ENCODE measurements at places on chromosomes 11 and 22.

DNA sequence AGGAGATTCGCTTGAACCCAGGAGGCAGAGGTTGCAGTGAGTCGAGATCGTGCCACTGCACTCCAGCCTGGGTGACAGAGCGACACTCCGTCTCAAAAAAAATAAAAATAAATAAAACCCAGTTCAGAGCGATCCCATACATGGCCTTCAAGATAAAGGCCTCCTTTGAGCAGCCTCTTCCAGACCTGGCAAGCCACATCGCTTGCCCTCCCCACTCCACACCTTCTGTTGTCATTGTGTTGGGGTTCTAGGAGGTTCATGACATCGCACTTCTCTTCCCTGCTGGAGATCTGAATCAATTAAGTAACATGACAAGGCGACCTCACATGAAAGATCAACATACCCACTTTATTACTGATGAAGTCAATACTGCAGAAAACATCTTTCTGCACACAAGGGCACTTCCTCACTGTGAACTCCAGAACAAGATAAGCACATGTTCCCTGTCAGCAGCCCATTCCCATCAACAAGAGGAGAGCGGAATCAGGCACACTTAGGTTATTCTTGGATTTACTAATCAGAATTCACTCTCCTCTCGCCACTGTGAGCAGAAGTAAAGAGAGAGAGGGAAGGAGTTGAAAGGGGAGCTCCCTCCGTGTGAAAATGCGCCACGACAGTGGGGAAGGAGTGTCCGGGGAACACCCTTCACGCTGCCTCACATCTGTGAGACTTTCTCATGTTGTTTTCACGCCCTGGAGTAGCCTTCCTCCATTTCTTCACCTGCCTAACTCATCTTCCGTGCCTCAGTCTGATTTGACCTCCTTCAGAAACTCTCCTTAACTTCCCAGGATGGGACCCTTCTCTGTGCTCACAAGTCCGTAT, 38.3 kb downstream of the SC5D start:
- DNase-seq = no peak

GRCh38 chr11:19769820-19770219, 57.2 kb downstream of the NAV2 start:
- no peak for DNase-seq

DNA sequence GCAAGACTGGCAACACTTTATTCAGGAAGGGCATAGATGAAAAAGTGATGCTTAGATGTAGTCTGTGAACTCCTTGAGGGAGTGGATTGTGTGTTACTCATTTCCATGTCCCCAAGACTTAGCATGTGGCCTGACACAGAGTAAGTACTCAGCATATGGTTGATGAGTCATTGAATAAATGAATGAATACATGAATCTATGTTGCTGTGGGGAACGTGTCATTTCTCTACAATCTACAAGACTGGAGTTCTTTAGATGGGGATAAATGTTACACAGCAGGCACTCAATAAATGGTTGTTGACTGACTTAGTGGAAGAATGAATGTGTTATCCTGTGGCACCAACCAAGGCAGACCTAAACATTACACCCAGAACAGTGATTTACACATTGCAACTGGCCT, 17.9 kb downstream of the BPIFC start:
- no peak for DNase-seq

DNA sequence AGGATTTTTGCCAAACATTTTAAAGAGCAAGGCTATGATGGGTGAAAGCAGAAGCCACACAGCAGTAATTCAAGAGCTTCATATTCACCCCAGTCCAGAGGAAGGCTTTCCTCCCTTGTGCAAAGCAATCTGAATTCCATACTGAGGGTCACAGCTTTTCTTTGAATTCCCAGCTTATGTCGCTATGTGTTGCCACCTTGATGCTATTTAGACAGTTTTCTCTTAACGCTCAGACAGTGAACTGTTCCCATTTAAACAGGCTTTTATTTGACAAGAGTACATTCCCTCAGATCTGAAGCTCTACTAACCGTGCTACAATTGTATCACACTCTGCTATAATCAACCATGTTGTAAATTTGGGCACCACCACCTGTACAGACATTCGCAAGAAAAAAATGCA, 279.7 kb downstream of the CADM1 start:
- no peak for DNase-seq

- DNase-seq = no peak
These were observed 19.3 kb downstream of the CREB3L1 start for GRCh38 chr11:46296528-46297448.

- no peak for DNase-seq
These were observed 28.2 kb downstream of the HEPHL1 start for GRCh38 chr11:94049351-94049750.

GRCh38 chr11:1566381-1567051, 5.6 kb downstream of the DUSP8 start:
- no peak for DNase-seq

GRCh38 chr11:114774599-114775361, 96.5 kb downstream of the NXPE2 start:
- no peak for DNase-seq

GRCh38 chr11:87560352-87560751, 522.6 kb downstream of the TMEM135 start:
- DNase-seq = no peak

Measured in amygdala (tissue), 56 donors.